Stimulated activated CD8-positive, alpha-beta memory T cell treated with anti-CD3 and anti-CD28 coated beads, Interleukin-2, amount 100 ng/mL, for 1 hour (primary cell): ENCODE measurements at places on chromosomes 4 and X.

DNA sequence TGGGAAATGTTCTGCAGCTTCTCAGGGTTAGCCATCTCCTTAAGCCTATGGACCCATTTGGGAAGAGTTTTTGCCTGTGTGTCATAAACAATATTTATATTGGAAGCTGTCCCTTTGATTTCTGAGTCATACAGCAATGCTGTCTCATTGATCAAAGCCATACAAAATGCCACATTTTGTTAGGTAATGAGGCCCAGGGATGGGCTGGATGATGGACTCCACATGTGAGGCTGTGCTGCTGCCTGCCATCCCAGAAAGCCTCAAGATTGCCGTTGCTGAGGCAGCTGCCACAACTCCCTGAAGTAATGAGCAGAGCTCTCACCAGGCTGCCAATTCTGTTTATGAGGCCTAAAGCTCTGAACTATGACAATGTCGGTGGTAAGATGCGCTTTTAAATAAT lies 12.2 kb upstream of the GJB1 start:
- DNase-seq: no peak

GRCh38 chr4:81951891-81952455 lies 421.8 kb downstream of the HNRNPD start:
- no peak for DNase-seq

GRCh38 chrX:50430917-50431575 lies 39.6 kb downstream of the DGKK start:
- no peak for DNase-seq

- no peak for DNase-seq
These were observed 68.5 kb upstream of the MAP9 start for GRCh38 chr4:155445306-155445705.

- no peak for DNase-seq
These were observed 4.8 kb upstream of the DUSP9 start for GRCh38 chrX:153642051-153642654.

DNA sequence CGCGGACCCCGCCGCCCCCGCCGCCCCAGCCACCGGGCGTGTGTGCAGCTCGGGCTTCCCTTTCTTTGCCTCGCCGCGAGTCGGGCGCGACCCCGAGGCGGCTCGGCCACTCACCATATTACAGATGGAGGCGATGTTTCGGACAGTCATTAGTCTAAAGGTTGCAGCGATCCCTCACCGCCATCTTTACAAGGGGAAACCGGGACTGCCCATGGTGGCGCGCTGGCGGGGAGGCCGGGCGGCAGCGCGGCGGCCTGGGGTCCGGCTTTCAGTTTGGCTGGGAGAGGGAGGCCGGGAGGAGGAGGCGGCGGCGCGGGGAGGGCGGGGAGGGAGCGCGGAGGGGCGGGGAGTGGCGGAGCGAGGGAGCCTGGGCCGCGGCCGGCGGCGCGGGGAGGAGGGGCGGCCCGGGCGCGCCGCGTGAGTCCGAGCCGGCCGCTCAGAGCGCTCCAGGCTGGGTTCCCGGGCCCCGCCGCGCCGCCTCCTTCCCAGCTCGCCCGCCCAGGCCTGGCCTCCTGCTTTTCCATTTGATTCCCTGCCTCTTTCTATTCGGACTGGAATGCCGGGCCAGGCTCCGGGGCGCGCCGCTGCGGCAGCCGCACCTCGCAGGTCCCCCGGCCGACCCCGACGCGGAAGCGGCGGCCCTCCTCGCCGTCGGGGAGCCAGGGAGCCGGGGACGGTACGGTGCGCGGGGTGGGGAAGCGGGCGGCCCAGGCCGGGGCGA lies at the start of gene USP46:
Gene USP46, minus strand, starts transcription at position 301 of the 721 bp plus-strand sequence. Its CDS starts 151 bp downstream, at position 150.
- peak; percentile 21 for DNase-seq

DNA sequence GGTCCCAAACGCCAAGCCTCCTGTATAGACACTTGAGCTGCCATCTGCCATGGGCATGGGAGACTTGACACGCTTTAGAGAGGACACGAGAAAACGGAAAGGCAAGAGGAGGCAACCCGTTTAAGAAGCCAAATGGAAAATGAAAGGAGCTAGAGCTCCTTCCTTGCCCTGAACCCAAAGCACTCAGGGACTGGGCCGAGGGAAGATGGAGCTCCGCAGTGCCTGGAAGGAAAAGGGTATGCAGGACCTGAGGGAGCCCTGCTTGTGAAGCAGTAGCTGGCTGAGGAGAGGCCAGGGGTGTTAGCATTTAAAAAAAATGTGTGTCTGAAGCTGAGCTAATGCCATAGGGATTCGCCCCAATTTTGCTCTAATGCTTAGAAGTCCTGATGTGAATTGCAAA lies 15.1 kb downstream of the MCF2 start:
- no peak for DNase-seq

DNA sequence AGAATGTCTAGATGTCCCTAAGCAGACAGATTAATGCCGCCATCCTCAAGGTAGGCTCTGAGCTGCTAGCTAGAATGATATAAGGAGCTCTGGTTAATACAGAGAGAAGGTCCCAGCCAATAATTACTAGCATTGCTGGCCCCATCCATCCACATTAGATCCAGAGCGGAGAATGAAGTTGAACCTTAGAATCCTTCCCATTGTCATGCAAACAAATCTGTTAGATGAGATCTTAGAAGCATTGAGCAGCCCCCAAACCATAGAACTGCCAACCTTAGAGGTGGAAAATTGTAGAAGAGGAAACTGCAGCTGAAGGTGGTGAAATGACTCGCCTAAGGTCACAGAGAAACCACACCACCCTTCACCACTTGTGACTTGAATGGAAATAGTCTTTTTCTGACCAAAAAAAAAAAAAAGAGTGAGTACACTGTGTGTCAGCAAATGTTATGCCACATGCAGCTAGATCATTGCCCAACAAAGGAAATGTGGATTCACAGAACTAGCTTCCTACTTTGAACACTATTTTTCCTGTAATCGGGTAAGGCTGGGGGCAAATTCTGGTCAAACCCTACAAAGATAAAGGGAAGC lies 162.1 kb downstream of the SMIM20 start:
- no peak for DNase-seq

GRCh38 chrX:680062-680461 lies 49.5 kb downstream of the SHOX start:
- DNase-seq: no peak

GRCh38 chr4:5566991-5567390 lies 141.4 kb downstream of the EVC2 start:
- no peak for DNase-seq

- DNase-seq: no peak
These were observed 104.0 kb upstream of the SLC34A2 start for GRCh38 chr4:25551605-25552004.
